Activated CD8-positive, alpha-beta memory T cell treated with anti-CD3 and anti-CD28 coated beads, Interleukin-2, amount 10 ng/mL, durations not matched to agents 7 days and 5 days (primary cell): ENCODE measurements at places on chromosomes 6 and 20.

GRCh38 chr20:9059931-9060330, 9.0 kb upstream of the PLCB4 start:
- no peak overlapping the region for H3K27ac ChIP-seq
- no peak overlapping the region for H3K4me3 ChIP-seq
- H3K27me3 ChIP-seq = no peaks in the 10 kb centered on the region
- DNase-seq = no peak

DNA sequence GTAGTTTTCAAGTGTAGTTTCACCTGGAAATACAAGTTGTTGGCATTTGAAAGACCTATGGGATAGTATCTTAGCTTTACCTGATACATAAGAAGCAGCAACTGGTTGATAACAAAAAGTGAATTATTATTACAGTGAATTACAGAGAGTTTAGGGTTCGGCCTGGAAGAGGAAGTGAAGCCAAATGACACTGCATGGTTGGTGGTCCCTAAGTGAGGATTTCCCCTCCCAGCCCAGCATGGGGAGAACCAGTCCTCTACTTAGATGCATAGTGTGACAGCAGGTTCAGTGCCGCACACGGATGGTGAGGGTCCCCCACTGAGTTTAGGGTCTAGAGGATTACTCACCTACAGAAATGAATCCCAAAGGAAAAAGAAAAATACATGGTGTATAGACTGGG, 18.1 kb downstream of the HLA-DPB1 start:
- DNase-seq = no peak
- peaks cover 5% of the 10 kb centered on the region for H3K4me1 ChIP-seq
- no peaks in the 10 kb centered on the region for H3K36me3 ChIP-seq
- peaks cover 37% of the 10 kb centered on the region for H3K27me3 ChIP-seq
- no peak overlapping the region for H3K4me3 ChIP-seq
- no peak overlapping the region for H3K27ac ChIP-seq

GRCh38 chr6:25192590-25193459, 86.3 kb upstream of the CARMIL1 start:
- peaks cover 24% of the 10 kb centered on the region for H3K27me3 ChIP-seq
- peaks cover 3% of the 10 kb centered on the region for H3K36me3 ChIP-seq
- H3K4me3 ChIP-seq = no peak overlapping the region
- no peak for DNase-seq
- H3K27ac ChIP-seq = no peak overlapping the region
- no peaks in the 10 kb centered on the region for H3K4me1 ChIP-seq

DNA sequence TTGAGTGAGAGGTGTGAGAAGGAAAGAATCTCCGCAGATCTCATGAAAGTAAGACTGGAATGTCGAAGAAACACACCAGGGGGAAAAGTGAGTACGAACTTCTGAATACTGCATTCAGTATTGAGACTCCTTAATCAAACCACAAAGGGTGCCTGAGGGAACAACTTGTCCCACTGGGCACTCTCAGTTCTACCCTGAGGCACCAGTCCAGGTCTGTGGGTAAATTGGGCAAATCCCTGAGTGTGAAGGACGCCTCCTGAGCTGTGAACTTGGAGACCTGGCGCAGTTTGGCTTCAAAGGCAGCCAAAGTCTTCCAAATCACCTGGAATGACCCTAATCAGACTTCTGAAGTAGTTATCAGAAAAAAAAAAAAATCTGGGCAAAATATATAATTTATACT, 329.7 kb downstream of the BTBD9 start:
- no peaks in the 10 kb centered on the region for H3K36me3 ChIP-seq
- H3K4me3 ChIP-seq = no peak overlapping the region
- peaks cover 17% of the 10 kb centered on the region for H3K4me1 ChIP-seq

- no peak for DNase-seq
- no peaks in the 10 kb centered on the region for H3K36me3 ChIP-seq
- no peak overlapping the region for H3K27ac ChIP-seq
These were observed 51.9 kb upstream of the MARCKS start for GRCh38 chr6:113805173-113805790.

GRCh38 chr6:14656078-14656521, 538.5 kb downstream of the CD83 start:
- no peak overlapping the region for H3K4me3 ChIP-seq
- H3K4me1 ChIP-seq = peaks cover 26% of the 10 kb centered on the region
- DNase-seq = no peak
- peaks cover 36% of the 10 kb centered on the region for H3K27me3 ChIP-seq
- peak overlapping the region; percentile 44 for H3K27ac ChIP-seq

DNA sequence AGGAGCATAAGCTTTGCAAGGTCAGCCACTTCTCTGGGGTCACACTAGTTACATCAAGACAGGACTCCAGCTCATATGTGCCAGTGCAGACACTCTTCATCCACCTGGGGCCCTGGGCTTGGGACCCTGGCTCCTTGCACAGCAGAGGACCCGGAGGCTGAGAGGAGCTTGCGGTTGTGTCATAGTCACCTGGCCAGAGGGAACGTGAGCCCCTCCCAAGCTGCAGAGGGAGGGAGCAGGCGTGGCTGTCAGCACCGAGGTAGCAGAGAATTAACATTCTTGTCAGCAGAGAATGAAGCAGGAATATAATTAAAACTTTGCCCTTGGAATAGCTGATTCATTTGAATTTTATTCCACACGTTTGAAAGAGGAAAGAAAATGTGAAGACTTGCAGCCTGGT, 36.8 kb downstream of the BCAS4 start:
- no peak for DNase-seq
- no peaks in the 10 kb centered on the region for H3K27me3 ChIP-seq
- H3K36me3 ChIP-seq = peaks cover 32% of the 10 kb centered on the region

DNA sequence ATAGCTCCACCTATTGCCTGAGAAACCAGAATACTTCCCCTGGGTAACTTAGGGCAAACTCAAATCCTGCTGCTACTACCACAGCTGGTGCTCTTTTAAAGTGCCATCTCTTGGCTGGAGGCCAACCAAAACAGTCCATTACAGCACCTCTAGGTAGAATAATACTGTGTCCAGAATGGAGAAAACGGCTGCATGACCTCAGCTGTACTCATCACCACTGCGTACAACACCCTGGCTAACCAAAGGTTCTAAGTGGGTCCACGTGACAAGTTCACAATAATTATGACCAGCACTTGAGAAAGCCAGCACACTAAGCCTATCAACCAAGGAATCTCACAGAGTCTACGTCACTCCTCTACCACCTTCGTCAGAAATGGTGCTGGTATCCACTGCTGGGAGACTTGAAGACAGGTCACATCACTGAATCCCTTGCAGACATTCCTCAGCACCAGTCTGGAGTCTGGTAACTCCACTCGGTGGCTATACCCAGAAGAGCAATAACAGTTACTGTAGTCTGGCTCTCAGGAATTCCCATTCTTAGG, 40.9 kb upstream of the PKIB start:
- DNase-seq = no peak
- no peak overlapping the region for H3K27ac ChIP-seq
- no peaks in the 10 kb centered on the region for H3K27me3 ChIP-seq
- no peak overlapping the region for H3K4me3 ChIP-seq

GRCh38 chr6:37141281-37142049, 28.5 kb upstream of the PIM1 start:
- no peak for DNase-seq
- H3K27me3 ChIP-seq = no peaks in the 10 kb centered on the region
- peaks cover 44% of the 10 kb centered on the region for H3K4me1 ChIP-seq
- no peak overlapping the region for H3K4me3 ChIP-seq
- peak overlapping the region; percentile 53 for H3K27ac ChIP-seq

DNA sequence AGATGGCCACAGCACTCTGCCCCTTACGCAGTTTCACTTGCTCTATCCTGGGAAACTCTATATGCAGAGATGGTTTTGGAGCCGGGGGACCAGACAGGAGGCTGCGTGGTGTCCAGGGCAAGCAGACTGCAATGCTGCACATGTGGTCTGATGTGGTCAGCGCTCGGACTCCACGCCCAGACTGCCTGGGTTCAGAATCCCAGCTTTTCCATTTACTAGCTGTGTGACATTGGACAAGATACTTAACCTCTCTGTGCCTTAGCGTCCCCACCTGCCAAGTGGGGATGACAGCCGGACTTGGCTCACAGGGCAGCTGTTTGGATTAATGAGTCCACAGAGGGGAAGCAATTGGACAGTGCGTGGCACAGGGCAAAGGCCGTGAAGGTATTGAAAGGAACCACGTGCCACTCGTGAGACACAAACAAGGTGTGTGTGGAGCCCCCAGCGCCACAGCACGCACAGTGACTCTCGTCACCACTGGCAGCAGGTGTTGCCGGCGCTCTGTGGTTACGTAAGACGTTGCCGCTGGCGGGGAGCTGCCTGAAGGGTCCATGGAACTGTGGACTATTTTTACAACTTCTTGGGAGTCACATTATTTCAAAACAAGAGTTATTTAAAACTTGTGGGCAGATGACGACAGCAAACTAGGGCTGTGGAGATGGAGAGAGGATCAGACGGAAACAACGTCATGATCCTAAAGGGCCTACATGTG, 201.4 kb downstream of the PREX1 start:
- peaks cover 8% of the 10 kb centered on the region for H3K4me1 ChIP-seq
- no peak overlapping the region for H3K27ac ChIP-seq
- peaks cover 12% of the 10 kb centered on the region for H3K36me3 ChIP-seq
- no peak overlapping the region for H3K4me3 ChIP-seq

DNA sequence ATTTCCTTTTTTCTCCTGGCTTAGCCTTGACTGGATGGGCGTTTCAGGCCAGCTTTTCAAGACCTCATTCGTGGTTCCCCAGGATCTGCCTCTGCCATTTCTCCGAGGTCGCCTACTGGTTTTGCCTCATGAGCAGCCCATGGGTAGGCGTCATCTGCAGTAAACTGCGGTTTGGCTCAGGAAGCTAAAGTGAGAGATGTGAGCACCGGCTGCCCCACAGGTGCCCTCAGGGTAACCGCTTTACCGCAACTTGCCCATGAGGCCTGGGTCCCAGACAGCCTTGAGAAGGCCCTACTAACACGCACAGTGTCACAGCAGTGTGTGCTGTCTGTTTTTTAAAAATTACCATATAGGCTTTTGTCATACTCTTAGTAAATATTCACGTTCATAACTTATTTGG, 53.4 kb upstream of the TBXT start:
- peaks cover 33% of the 10 kb centered on the region for H3K27me3 ChIP-seq
- no peak overlapping the region for H3K4me3 ChIP-seq
- no peak overlapping the region for H3K27ac ChIP-seq

GRCh38 chr20:62065674-62066338, at the start of gene TAF4:
TSS of gene TAF4 (minus strand) at chr20:62065881. CDS start at chr20:62065810, 71 bp downstream.
- peaks cover 34% of the 10 kb centered on the region for H3K4me1 ChIP-seq
- H3K4me3 ChIP-seq = peak within 1 kb of the TSS; percentile 73
- H3K27me3 ChIP-seq = peaks cover 4% of the 10 kb centered on the region
- peaks cover 11% of the 10 kb centered on the region for H3K36me3 ChIP-seq
- H3K27ac ChIP-seq = peak within 1 kb of the TSS; percentile 78
- DNase-seq = peak; percentile 82

GRCh38 chr6:79784395-79784753, 153.2 kb downstream of the SH3BGRL2 start:
- H3K27ac ChIP-seq = no peak overlapping the region
- peaks cover 13% of the 10 kb centered on the region for H3K27me3 ChIP-seq
- DNase-seq = no peak
- H3K36me3 ChIP-seq = no peaks in the 10 kb centered on the region

DNA sequence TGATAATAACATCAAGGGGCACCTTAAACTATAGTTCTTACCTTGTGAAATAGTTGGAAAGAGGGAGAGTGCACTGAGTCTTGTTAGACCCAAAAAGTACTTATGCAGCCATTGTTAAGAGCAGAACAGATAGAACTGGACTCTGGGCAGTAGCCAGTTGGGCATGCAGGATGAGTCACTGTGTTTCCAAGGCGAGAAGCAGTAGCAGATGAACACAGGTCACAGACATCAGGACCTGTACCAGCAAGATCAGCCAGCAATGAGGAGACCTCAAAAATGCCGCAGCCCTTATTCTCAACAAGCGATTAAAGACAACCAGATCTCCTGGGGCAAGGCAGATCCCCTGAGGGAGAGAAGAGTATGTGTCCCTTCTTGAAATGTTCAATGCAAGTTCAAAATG, 79.0 kb downstream of the SAMD3 start:
- H3K4me1 ChIP-seq = peaks cover 16% of the 10 kb centered on the region
- H3K4me3 ChIP-seq = no peak overlapping the region
- H3K27me3 ChIP-seq = no peaks in the 10 kb centered on the region
- DNase-seq = no peak
- no peak overlapping the region for H3K27ac ChIP-seq

- H3K27ac ChIP-seq = peak overlapping the region; percentile 2
- peak overlapping the region; percentile 8 for H3K4me3 ChIP-seq
- no peaks in the 10 kb centered on the region for H3K36me3 ChIP-seq
- DNase-seq = peak; percentile 84
These were observed 7.3 kb upstream of the ULBP2 start for GRCh38 chr6:149934249-149935156.

GRCh38 chr6:167331565-167331964, 6.7 kb downstream of the TTLL2 start:
- peaks cover 6% of the 10 kb centered on the region for H3K4me1 ChIP-seq
- no peak overlapping the region for H3K27ac ChIP-seq
- no peak for DNase-seq
- no peak overlapping the region for H3K4me3 ChIP-seq
- no peaks in the 10 kb centered on the region for H3K36me3 ChIP-seq

- H3K27ac ChIP-seq = no peak overlapping the region
- peaks cover 66% of the 10 kb centered on the region for H3K27me3 ChIP-seq
- DNase-seq = no peak
- H3K4me1 ChIP-seq = no peaks in the 10 kb centered on the region
These were observed 183.2 kb upstream of the KCNG1 start for GRCh38 chr20:51206032-51206662.

DNA sequence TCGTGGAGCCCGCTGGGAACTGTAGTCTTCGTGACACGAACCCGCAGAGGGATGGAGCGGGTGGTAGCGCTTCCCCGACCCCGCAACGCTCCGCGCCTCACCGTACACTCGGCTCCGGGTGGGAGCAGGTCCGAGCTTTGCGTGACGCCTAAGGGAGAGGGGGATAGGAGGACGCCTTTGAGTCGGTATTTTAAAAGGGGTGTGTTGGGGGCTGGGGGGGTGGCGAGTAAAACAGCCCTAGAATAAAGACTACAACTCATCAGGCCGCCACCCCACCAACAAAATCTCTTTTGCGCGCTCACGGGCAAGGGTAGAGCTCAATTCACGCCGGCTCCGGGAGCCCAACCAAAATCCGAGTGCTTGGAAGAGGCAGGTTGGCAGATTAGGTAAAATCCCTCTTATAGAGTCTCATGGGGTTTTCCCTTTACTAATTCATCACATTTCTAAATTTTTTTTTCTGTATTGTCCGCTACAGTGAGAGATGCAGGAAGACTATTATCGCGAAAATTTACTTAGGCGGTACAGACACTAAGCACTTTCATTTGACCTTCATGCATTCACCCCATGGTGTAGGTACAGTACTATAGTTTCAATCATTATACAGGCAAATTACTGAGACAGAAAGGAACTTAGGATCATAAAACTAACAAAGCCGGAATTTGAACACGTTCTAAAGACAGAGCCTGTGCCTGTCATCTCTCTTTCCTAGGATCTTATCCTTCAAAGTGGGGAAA, 706 bp upstream of the SNX14 start:
- H3K4me3 ChIP-seq = peak overlapping the region; percentile 100
- no peaks in the 10 kb centered on the region for H3K27me3 ChIP-seq
- H3K27ac ChIP-seq = peak overlapping the region; percentile 99
- peaks cover 23% of the 10 kb centered on the region for H3K4me1 ChIP-seq
- no peak for DNase-seq

- no peak overlapping the region for H3K4me3 ChIP-seq
- no peak for DNase-seq
- H3K4me1 ChIP-seq = no peaks in the 10 kb centered on the region
These were observed 431.9 kb upstream of the GJE1 start for GRCh38 chr6:141700819-141701218.

- DNase-seq = no peak
- H3K27ac ChIP-seq = no peak overlapping the region
- no peaks in the 10 kb centered on the region for H3K27me3 ChIP-seq
- no peak overlapping the region for H3K4me3 ChIP-seq
- H3K4me1 ChIP-seq = peaks cover 9% of the 10 kb centered on the region
- H3K36me3 ChIP-seq = no peaks in the 10 kb centered on the region
These were observed 166.1 kb downstream of the CDKAL1 start for GRCh38 chr6:20700375-20700774.
